ENCODE measurements at places on chromosomes 6 and 20.

GRCh38 chr20:59628171-59628570 lies 23.8 kb downstream of the PHACTR3 start:
- no peak for DNase-seq

GRCh38 chr6:162325826-162326225 lies 401.7 kb downstream of the PRKN start:
- no peak for DNase-seq

GRCh38 chr20:63536241-63536977 lies 767 bp downstream of the PTK6 start:
- no peak for DNase-seq

DNA sequence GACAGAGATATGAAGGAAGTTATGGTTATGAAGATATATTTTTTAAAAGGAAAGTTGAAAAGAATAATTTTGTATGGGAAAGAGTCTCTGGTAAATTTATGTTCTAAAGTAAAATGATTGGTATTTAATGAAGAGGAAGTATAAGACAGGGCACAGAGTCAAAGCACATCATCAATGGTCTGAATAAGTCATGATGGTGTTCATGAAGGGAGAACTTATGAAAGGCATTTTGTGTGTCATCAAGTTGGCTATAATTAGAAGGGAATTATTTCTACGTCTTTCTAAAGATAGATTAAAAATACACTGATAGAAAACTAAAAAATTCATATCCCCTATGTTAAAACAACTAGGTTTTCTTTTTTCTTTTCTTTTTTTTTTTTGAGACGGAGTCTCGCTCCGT lies 21.4 kb upstream of the SNAI1 start:
- DNase-seq, result no peak

DNA sequence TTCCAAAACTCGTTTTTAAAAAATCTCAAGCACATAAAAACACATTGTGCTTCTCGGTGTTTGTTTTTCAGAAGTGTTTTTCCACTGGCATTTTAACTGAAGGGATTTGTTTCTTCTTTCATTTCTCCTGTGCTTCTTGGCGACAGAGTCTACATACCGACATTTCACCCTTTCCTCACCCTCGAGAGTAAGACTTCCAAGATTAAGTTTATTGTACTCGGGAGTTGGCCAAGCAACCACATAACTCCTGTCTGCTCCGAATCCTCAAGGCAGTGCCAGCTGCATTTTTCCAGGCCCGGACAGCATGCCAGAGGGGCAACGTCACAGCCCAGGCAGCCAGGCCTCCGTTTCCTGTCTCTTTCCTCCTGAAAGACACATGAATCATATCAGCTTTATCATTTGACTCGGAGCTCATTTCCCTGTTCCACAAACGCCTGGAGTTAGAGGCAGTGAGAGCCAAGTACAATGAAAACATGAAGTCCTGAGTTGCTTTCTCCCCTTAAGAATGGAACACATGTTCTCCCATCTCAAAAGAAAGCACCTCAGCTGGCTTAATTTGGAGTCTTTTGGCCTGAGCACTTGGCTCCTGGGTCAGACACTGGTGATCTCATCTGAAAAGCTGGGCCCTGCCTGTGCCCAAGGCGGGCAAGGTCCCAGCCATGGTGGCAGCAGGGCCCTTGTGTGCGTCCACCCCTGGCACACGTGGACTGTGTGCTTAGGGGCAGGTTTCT lies 23.2 kb upstream of the FAM50B start:
- no peak for DNase-seq

- no peak for DNase-seq
Measured at GRCh38 chr6:6560909-6561308, 27.6 kb upstream of the LY86 start.

GRCh38 chr6:87822011-87822410 lies 120.0 kb upstream of the AKIRIN2 start:
- DNase-seq, result no peak

GRCh38 chr6:111727041-111727440 lies 121.4 kb upstream of the TRAF3IP2 start:
- DNase-seq, result no peak

DNA sequence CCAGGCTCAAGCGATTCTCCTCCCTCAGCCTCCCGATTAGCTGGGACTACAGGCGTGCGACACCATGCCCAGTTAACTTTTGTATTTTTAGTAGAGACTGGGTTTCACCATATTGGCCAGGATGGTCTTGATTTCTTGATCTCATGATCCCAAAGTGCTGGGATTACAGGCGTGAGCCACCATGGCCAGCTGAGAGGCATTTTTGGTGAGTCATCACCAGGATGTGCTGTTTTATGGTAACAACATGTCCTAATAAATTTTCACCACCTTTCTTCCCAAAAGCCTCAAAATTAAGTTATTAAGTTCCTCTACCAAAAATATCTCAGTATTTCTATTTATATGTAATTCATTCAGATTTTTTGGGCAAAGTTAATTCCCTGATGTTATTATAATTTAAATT lies 53.5 kb downstream of the COL21A1 start:
- DNase-seq, result no peak

DNA sequence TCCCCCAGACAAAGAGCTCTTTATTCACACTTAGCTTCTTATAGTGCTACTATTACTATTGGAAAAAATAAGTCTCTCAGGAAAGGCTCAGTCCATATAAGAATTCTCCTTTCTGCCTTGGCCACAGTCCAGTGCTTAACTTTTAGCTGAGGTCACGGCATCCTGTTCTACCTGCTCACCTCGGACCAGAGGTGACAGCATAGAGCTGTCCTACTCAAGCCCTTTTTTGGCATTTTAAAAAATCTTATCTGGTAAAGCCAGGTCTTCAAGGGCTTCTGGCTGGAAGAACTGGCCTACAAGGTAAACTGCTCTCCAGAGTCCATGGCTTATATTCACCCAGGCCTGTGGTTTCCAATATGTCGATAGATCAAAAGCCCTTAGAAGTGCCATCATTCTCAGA lies 109.7 kb downstream of the RCAN2 start:
- no peak for DNase-seq

DNA sequence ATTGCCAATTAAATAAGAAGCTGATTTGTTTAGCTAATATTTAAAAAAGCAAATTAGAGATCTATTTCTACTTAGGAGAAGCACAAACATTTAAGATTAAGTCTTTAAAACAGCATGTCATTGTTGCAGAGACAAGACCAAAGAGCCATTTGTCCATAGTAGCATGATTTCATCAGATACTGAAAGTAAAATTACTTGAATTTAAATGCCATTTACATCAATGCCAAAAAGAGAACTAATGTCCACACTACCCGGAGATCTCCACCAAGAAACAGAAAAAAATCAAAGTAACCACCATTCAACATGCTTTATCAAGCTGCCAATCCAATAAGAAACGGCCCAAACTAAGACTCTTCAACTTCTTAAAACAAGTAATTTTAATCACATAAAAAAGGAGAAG lies 15.7 kb downstream of the AURKA start:
- DNase-seq, result no peak

DNA sequence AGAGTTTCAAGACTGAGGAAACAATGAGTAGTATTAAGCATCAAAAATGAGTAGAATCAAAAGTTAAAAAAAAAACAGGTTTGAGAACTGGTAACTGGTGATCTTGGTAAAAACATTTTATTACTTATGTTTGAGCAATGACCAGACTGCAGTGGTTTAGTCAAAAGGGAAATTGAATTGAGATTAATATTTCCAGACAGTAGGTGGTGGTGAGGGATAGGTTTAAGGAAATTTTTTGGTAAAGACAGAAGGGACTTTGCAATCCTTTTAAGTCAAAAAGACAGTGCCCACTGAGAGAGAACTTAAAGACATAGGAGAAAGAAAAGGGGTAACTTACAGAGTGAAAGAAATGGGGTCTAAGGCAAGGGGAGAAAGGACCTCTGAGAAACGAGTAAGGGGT lies 156.9 kb downstream of the ASCC3 start:
- no peak for DNase-seq

GRCh38 chr6:145783796-145784195 lies 30.8 kb downstream of the FBXO30 start:
- no peak for DNase-seq

DNA sequence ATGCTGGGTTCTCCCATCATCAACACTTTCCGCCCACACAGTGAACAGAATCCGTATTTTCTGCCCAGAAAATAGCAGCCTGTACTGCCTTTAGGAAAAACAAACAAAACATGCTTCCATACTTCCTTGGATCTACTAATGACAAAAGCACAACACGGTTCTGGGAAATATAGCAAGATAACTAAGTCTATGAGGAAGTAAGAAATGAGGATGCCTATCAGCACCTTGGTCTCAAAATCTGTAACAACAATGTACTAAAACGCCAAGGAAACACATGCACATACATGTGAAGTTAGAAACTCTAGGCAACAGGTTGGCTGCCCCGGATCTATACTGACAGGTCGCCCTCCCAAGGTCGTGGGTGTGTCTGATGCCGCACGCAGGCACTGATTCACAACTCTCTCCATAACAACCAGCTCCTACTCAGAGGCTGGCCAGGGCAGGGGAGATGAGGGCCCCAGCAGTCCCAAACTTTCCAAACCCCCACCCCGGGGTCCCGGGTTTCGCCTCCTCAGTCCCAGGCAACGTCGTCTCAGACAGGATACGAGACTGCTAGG lies 710 bp downstream of the BTBD9 start:
- peak; percentile 63 for DNase-seq

DNA sequence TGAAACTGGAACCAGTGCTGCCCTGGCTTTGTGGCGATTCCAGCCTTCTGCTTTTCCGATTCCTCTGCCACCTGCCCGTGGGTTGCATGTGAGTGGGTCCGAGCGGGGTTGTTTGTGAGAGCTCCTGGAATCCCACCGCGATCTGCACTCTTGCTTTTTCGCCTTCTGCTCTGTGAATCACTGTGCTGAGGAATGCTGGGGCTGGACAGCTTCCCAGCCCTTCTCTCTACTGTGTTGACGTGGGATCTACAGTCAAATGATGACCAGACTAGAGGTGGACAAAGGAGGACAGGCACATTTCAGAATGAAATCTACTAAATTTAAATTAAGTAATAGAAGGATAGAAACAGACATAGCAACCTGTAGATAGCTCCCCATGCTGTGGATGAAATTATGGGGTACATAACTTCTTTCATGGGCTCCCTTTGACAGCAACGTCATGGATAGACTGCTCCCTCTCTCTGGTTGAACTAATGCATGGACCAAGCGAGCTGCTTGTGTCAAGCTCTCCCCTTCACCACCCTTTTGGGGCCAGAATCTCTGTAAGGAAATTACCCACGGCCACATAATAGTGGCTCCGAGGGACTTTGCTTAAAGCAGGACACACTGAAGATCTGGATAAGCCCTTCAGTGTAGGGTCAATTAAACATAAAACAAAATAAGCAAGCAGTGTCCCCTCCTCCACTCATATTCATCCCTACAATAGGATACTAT lies 2.0 kb downstream of the FNDC1 start:
- no peak for DNase-seq

DNA sequence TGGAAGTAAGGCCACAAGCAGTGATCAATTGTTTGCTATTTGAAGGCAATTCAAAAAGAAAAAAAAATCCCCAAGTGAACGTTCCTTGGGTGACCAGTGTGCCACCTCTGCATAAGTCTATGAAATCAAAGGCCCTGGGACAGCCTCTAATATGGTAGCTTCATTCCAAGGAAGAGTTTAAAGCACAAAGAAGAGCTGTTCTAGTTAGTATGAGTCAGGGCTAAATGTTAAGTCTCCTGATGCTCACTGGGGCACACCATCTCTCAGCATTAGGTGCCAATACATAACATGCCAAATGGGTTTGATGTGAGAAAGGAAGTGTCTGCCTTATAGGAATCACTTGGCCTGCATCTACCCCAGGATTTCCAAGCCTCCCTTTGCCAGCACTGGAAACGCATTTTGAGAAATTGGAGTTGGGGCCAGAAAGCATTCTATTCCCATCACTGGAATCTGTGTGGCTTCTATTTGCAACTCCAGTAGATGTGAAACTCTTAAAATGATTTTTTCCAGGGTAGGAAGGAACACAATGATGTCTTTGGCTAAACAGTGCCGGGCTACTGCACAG lies 13.0 kb downstream of the UNC5CL start:
- DNase-seq, result no peak
